ENCODE measurements at places on chromosomes 3 and 15.

GRCh38 chr3:186708983-186709679 is 8.0 kb upstream of the KNG1 start:
- DNase-seq: no peak

- no peak for DNase-seq
Observed at GRCh38 chr15:51053571-51053970, 41.1 kb downstream of the TNFAIP8L3 start.

GRCh38 chr15:73957276-73957675 is 31.0 kb downstream of the LOXL1 start:
- DNase-seq: no peak

DNA sequence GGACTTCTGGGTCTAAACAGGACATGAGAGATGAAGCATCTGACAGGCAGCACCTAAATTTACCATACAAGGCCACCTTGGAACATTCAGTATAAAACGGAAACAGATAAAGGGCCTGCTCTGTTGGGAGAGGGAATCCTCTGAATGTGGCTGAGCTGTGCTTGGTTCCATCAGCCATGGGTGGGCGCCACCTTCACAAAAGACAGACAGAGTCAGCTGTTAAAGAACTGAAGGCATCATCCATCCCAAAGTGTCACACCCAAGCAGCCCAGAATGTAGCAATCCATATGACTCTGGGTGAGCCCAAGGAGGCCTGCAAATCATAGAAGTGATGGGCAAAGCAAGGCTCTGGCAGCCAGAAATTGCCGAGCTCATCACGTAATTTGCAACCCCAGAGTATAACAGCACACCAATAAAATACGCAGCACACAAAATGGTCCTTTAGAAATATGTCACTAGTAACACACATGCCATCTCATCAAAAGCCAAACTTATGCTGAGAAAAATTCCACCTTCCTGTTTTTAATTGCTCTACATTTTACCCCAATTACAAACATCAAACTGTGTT is 24.8 kb upstream of the RBP1 start:
- no peak for DNase-seq
